ENCODE measurements at places on chromosomes 6 and 20. TPM values are rescaled to one million over a fixed set of nuclear protein-coding genes. Genes with fewer than 3 reads are reported as not detected.

DNA sequence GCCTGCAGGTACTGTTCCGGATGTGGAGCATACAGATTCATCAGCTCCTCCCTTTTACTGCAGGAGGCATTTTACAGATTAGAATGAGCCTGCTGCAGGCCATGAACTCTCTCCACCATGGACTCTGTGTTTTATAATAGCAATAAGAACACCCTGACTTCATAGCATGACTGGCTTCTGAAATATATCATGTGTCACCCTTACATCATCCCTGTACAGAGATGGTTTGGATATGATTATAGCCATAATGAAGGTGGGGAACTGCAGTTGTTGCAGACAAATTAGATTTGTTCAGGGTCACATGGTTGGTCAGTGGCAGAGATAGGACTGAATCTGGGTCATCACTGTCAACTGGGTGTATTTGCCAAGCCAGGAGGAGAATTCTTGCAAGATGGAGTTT, 100.7 kb downstream of the FOXO3 start:
- ATAC-seq: peak; percentile 57

Gene PRR18
- total RNA-seq: not detected

Gene PHACTR1
- total RNA-seq: 0.05 TPM

Gene SPTLC3
- not detected for total RNA-seq

Measured in activated T-helper 17 cell treated with anti-CD3 and anti-CD28 coated beads, Interleukin-2, amount 50 U/mL, for 72 hours (primary cell).